ENCODE measurements at places on chromosomes 16 and 17.

GRCh38 chr17:33099906-33100305 is 108.3 kb downstream of the SPACA3 start:
- no peak for DNase-seq

- no peak for DNase-seq
These were observed 3.2 kb downstream of the NFATC3 start for GRCh38 chr16:68088130-68088972.

DNA sequence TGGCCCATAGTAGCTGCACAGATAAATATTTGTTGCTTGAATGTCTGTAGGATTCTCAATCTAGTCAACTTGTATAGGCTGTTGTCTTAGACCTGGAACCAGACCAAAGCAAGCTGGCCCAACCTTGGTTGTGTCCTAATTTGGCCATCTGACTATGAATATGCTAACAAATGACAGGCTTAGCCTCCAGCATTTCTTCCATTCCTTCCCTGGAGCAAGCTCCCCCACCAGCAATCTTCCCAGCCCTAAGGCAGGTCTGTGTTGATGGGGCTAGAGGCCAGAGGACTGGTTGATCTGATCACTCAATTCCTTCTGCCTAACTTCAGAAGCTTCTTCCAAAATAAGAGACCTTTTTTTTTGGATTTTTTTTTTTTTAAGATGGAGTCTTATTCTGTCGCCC is 9.4 kb upstream of the PHOSPHO1 start:
- DNase-seq: no peak

DNA sequence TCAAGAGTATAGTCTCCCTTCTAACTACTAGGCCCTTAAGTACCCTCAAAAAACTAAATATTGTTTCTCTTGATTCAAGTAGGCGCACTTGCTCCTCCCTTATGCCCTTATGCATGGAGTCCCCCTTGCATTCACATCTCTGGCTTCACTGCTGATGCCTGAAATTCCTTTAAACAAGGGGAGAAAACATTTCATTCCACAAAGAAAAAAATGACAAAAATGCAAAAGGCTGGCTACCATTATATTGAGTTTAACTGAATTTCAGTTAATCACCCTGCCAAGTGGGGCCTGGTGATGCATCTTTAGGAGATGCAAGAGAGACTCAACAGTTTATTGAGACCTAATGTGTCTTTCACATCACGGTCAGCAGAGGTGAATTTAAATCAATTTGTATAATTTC is 35.6 kb downstream of the CRLF3 start:
- DNase-seq: no peak

DNA sequence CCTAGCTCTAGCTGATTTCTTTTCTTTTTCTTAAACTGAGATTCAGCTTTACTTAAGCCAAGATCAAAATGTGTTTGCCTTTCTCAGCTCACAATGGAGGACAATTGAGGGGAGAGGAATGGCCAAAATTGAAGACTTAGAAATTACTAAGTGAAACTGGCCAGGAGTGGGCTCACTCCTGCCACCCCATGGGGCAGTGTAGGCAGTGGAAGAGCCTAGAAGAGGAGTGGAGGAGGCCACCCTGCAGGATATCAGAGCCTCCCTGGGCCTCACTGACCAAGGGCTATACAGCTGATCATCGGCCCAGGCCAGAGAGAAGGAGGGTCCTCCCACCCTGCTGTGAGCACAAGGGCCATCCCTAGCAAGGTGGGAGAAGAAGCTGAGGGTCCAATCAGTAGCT is 119.8 kb downstream of the CCT6B start:
- no peak for DNase-seq

DNA sequence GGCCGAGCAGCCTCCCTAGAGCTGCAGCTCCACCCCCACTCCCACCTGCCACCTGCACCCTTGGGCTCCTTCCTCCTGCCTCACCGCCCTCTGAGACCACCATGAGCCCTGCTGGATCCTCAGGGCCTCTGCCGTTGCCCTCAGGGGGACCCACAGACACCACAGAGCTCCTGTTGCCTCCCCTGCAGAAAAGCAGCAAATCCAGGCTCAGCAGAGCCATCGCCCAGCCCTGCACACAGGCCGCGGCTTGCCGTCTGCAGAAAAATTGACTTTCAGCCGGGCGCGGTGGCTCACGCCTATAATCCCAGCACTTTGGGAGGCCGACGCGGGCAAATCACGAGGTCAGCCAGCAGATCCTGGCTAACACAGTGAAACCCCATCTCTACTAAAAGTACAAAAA is 7.0 kb upstream of the PPP1R27 start:
- DNase-seq: no peak

- no peak for DNase-seq
These were observed 66.3 kb upstream of the ENDOV start for GRCh38 chr17:80348551-80349150.

GRCh38 chr17:5619088-5619740 is 34.9 kb upstream of the NLRP1 start:
- DNase-seq: no peak

DNA sequence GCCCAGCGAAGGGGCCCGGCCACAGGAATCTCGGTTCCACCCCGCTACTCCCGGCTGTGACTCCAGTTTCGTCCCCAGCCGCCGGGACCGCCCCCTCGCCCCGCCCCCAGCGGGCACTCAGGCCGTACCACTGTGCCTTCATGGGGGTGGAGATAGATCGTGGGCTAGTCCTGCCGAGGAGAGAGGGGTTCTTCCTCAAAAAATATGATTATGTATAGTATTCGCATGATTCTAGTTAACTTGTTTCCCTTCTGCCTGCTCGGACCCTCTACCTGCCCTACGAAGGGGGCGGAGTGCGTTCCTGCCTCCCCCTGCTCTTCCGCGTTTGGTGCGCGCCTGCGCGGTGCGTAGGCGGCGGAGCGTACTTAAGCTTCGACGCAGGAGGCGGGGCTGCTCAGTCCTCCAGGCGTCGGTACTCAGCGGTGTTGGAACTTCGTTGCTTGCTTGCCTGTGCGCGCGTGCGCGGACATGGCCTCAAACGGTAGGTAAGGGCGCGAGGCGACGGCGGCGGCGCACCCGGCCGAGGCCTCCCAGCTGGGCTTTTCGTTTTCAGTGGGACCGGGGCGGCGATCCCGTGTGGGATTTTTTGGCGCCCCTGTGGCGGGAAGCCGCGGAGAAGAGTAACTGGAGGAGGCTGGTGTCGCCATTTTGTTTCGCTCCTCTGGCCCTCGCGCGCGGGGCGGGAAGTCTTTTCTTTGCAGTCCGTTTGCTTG is at the start of gene FUS:
TSS of gene FUS (plus strand) at position 393 of the 713 bp plus-strand sequence. CDS start at position 469, 76 bp downstream.
- peak; percentile 88 for DNase-seq

DNA sequence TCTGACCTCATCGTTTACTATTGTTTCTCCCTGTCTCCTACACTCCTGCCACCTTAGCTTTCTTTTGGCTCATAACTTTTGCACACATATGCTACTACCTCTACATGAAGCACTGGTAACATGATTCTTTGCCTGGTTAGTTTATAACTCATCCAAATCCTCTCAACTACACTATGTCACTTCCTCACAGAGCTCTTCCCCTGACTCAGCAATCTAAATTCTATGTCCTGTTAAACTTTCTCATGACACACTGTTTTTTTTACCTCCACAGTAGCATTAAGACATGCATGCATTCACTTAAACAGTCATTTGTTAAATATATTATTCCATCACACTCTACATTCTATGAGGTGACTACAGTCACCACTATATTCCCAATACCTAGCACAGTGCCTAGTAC is 19.7 kb downstream of the APPBP2 start:
- no peak for DNase-seq

- no peak for DNase-seq
These were observed 32.4 kb downstream of the KCNJ16 start for GRCh38 chr17:70107441-70107840.

DNA sequence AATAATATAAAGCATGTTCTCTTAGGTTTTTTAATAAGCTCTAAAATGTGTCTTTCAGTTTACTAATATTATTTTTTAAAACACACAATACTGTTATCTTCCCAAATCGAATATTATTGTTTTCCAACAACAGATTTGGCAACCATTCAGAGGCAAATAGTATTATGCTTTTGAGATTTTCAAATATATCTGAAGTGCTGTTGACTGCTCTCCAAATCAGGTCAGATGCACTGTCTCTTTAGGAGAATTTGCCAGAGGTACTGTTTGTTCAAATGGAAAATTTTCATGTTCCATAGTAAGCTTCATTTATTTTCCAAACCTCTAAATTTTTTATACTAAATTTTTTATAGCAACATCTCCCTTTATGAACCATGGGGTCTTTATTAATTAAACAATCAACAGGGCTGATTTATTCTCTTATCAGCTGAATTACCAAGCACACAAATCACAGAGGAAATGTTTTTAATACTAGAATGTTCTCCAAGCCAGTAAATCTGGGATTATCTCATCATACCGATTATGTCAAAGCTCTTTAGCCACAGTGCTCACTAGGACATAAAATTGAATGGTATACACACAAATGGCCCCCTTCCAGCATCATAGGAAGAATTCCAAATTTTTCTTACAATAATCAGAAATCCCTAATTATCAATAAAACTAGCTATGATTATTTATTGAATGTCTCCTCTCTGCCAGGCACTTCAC is 108.8 kb upstream of the HLF start:
- DNase-seq: no peak

- DNase-seq: no peak
These were observed 69.3 kb downstream of the CRISPLD2 start for GRCh38 chr16:84889066-84889465.

- DNase-seq: peak; percentile 64
These were observed 26.3 kb downstream of the NFE2L1 start for GRCh38 chr17:48074322-48075081.

- no peak for DNase-seq
These were observed 402.0 kb upstream of the TNRC6C start for GRCh38 chr17:77556383-77557061.

GRCh38 chr16:11768849-11769248 is 26.2 kb upstream of the TXNDC11 start:
- no peak for DNase-seq

- no peak for DNase-seq
These were observed 12.3 kb upstream of the CYTH1 start for GRCh38 chr17:78794399-78794798.

DNA sequence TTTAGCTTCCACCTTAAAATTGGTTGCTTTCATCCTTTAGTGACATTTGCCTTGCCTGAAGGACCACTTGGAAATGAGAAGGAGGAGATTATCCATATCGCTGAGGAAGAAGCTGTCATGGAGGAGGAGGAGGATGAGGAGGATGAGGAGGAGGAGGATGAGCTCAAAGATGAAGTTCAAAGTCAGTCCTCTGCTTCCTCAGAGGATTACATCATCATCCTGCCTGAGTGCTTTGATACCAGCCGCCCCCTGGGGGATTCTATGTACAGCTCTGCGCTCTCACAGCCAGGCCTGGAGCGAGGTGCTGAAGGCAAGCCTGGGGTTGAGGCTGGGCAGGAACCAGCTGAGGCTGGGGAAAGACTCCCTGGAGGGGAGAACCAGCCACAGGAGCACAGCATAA is 11.5 kb upstream of the TMEM106A start:
- no peak for DNase-seq

GRCh38 chr17:36945959-36946725 is 2.6 kb upstream of the AATF start:
- DNase-seq: no peak

- DNase-seq: no peak
These were observed 493.7 kb upstream of the ERCC4 start for GRCh38 chr16:13426269-13426668.

GRCh38 chr17:39617446-39618245 is 9.1 kb upstream of the PPP1R1B start:
- peak; percentile 41 for DNase-seq

GRCh38 chr17:72494566-72494965 is 373.7 kb downstream of the SOX9 start:
- DNase-seq: no peak

DNA sequence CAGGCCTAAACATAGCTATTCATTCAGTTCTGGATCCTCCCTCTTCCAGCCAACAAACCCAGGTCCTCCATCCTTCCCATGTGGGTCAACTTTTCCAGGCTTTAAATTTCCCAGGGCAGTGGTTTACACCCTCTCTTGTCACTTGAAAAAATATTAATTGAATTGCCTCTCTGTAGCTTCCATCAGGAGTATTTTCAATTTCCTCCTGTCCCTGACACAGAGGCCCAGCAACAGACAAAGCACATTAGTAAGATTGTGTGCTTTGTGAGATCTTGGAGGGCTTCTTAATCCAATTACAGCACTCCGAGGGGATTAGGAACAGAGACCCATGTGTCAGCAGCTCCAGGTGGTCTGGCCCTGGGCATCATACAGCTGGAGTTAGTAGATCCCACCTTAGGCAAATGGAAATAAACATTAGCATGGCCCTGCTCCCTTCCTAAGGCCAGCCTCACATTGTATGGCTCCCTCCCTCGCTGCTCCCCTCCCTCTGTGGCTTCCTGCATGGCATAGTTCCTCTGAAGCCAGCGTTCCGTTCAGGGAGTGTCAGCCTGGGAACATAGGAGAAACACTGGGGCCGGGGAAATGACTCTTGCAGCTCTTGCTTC is 132.7 kb upstream of the HSBP1 start:
- DNase-seq: no peak

- DNase-seq: no peak
These were observed 25.8 kb downstream of the WSB1 start for GRCh38 chr17:27319541-27320221.

DNA sequence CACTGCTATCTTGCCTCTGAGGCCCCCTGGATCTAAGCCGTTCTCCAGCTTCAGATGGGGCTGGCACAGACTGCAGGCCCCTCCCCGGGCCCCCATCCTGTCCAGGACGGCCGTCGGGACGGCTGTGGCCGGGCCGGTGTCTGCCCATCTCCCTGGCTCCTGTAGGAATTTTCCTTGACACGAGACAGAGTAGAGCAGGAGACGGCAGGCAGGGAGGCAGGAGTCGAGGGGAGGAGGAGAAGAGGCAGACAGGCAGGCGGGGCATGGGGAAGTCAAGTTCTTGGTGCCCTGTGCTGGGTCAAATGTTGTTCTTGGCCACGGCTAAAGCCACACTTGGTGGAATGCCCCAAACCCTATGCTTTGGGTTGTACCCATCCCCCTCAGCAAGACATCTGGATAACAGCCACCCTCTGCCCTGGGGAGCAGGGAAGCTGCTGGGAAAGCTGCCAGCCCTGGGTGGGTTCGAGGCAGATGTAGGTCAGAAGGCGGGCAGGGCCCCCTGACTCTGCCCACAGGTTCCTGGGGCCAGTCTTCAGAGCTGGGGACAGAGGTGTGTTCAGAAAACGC is 4.0 kb downstream of the C1QTNF1 start:
- no peak for DNase-seq

GRCh38 chr16:55144651-55145050 is 179.4 kb upstream of the IRX6 start:
- DNase-seq: no peak
